ENCODE measurements at places on chromosomes 2 and 18. TPM values are rescaled to one million over a fixed set of nuclear protein-coding genes. Genes with fewer than 3 reads are reported as not detected.
A peak's percentile ranks its signal among the peaks of the same experiment; 100 is the strongest.

- H3K4me3 ChIP-seq: no peak overlapping the region
- H3K36me3 ChIP-seq: no peaks in the 10 kb centered on the region
- no peaks in the 10 kb centered on the region for H3K4me1 ChIP-seq
- DNase-seq: no peak
- no peak overlapping the region for H3K27ac ChIP-seq
Measured at GRCh38 chr18:53952700-53953099, 271.8 kb downstream of the MBD2 start.

Gene CROCC2
- not detected for total RNA-seq

GRCh38 chr2:119123389-119123788 lies 35.2 kb downstream of the C1QL2 start:
- no peaks in the 10 kb centered on the region for H3K4me1 ChIP-seq
- no peaks in the 10 kb centered on the region for H3K36me3 ChIP-seq
- H3K4me3 ChIP-seq: no peak overlapping the region
- H3K27me3 ChIP-seq: peaks cover 51% of the 10 kb centered on the region
- no peak overlapping the region for H3K27ac ChIP-seq

DNA sequence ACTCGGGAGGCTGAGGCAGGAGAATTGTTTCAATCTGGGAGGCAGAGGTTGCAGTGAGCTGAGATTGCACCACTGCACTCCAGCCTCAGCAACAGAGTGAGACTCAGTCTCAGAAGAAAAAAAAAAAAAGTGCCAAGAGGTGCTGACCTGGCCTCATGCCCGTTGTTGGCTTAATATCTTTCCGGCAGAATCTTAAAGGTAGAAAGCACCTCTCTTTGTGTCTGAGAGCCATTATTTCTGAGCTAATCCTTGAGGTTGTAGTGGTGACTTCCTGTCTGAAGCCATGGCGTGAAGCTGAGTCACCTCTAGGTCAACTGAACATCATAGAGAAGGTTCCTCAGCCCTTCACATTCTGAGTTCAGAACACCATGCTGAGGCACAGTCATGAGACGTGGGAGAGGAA lies 60.4 kb downstream of the WDSUB1 start:
- DNase-seq: peak; percentile 67
- no peak overlapping the region for H3K27ac ChIP-seq
- peaks cover 4% of the 10 kb centered on the region for H3K4me1 ChIP-seq

Gene ACTR2
- 263 TPM for total RNA-seq

DNA sequence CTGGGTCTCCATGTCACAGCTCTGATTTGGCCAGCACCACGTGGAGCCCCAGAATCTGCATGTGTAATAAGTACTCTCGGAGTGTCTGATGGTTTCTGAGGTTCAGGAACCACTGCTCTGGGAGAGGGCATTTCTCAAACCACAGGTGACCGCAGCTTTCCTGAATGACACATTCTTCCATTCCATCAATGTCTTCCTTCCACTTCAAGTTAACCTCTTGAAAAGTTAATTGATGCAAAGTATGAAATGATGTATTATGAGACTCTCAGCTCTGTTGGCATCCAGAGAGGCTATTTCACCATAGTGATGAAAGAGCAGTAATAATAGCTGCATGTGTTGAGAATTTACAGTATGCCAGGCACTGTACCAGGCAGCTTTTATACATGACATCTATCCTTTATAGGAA lies 61.3 kb upstream of the CRIM1 start:
- H3K36me3 ChIP-seq: no peaks in the 10 kb centered on the region
- no peak overlapping the region for H3K27ac ChIP-seq
- no peak overlapping the region for H3K4me3 ChIP-seq
- no peaks in the 10 kb centered on the region for H3K4me1 ChIP-seq
- H3K27me3 ChIP-seq: no peaks in the 10 kb centered on the region

Gene ANKRD30B
- not detected for total RNA-seq

Gene DNPEP
- 81.5 TPM for total RNA-seq
